MG63 (cell line): ENCODE measurements at places on chromosomes 11 and 22. TPM values are rescaled to one million over a fixed set of nuclear protein-coding genes. Genes with fewer than 3 reads are reported as not detected.
A peak's percentile ranks its signal among the peaks of the same experiment; 100 is the strongest.

- DNase-seq = peak; percentile 22
Measured at GRCh38 chr11:61922539-61922938, 5.2 kb upstream of the RAB3IL1 start.

- no peak for DNase-seq
Measured at GRCh38 chr11:74010306-74011300, 1.7 kb upstream of the UCP3 start.

- no peak for DNase-seq
Measured at GRCh38 chr11:95501761-95502266, 270.8 kb upstream of the SESN3 start.

DNA sequence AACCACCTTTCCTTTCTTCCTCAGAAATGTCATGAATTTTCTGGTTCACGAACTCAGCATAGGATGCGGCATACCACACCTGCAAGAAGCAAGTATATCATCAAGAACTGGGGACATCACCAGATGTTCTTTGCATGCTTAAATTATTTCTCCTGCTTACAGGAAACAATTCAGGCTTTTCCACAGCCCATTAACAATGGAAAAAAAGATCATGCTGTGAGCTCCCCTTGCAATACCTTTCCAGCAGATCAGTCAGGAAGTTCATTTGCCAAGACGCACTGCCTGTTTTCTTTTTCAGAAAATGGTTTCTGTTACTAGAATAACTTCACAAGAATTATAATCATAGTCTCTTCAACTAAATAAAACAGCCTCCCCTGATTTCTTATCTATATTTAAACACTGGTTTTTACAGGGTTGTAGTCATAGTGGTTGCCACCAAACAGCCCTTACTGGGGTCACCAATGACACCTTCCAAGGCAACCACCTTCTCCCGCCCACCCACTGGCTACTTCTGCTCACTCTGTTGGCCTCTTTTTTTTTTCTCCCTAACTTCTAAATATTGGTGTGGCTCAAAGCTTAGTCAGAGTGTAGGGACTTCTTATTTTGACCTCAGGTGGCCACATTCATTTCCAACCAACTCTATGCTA lies 42.3 kb upstream of the NFRKB start:
- DNase-seq = no peak

DNA sequence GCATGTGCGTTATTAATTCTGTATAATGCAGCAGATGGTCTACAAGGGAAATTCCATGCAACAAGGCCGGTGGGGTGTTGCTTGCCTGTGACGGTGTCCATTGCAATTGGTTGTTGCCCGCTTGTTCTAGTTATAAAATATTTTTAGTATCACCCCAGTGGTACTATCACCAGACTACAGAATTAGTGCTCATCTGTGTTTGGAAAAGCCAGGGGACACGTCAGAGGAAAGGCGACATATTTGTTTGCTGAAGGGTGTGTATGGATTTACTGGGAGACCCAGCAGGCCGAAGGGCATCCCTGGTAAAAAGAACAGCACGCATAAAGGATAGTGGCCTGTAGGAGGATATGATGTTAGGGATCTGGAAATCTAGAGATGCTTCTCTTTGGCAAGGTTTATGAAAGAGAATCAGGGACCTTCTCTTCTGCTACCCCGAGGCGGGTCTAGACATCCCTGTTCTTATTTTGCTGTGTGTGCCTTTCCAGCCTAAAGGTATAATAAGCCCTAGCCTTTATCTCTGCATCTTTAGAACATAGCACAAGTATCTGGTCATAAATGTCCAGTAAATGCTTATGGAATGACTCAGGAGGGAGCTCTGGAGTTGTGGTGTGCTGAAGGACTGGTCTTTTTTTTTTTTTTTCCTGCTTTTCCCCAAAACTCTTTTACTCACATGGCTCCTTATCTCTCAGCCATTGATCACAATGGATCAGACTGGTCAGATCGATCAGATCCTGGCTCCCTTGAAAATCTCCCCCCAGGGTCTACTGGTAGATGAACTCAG lies 90.9 kb downstream of the LDLRAD3 start:
- peak; percentile 4 for DNase-seq

DNA sequence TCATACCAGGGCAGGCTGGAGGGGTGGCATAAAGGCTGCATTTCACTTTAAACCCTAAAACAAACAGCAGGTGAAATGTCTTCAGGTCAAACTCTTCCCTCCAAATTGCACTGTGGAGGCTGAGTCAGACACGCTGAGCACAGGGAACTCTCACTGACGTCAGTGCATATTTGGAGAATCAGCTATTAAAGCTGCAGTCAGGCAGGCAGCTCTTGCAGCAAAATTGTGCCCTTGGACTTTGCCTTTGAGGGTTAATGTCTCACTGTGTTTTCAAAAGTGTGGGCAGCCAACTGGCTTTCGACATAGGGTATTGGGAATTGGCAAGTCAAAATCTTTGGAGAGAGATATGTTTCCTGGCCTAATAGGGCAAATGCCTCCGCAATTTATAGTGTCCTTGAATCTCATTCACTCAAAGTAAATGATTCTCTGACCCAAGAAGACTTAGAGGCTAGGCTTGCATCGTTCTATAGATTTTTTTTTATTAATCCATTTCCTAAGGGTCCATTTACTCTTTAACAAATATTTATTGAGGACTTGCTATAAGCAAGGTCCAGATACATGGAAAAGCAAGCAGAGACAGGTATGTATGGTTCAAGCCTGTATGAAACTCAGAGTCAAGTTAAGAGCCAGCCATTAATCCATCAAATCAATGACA lies 27.7 kb upstream of the SMCO4 start:
- peak; percentile 71 for DNase-seq

GRCh38 chr22:28223826-28224225 lies 304.8 kb upstream of the PITPNB start:
- DNase-seq = no peak

- no peak for DNase-seq
Measured at GRCh38 chr11:66006134-66006890, 4.0 kb downstream of the BANF1 start.

GRCh38 chr11:45155058-45155551 lies 8.7 kb downstream of the PRDM11 start:
- no peak for DNase-seq

Gene OR9Q2
- not detected in 2 replicates for total RNA-seq

Gene KCNQ1OT1
- total RNA-seq = 0.16 and 0.25 TPM in 2 replicates
